COR-L47 (cell line): ENCODE measurements at places on chromosomes 2 and 18.

DNA sequence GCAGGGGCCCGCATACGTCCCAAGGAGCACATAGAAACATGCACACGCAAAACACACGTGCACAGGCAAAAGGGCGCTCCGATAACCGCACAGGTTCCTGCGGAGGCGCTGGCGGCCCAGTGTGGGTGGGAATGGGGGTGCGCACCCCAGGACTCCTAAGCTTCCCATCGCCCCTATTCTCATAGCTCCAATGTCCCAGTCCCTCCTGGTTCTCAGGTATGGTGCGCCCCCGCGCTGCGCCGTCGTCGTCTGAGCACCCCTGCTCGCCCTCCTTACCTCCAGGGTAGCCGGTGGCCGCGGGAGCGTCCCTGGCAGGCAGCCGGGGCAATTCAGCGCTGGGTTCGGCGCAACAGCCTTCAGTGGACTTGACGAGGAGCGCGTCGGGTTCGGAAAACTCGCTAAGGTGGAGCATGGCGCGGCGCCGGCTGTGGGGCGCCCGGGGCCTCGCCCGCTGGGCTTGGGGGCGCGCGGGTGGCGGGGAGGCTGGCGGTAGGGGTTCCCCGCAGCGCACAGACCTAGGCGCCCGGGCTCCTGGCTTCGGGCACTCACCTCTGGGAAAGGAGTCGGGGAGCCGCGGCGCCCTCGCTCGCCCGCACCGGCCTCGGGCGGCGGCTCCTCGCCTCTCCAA is 328 bp downstream of the EGR4 start:
- no peak for DNase-seq

DNA sequence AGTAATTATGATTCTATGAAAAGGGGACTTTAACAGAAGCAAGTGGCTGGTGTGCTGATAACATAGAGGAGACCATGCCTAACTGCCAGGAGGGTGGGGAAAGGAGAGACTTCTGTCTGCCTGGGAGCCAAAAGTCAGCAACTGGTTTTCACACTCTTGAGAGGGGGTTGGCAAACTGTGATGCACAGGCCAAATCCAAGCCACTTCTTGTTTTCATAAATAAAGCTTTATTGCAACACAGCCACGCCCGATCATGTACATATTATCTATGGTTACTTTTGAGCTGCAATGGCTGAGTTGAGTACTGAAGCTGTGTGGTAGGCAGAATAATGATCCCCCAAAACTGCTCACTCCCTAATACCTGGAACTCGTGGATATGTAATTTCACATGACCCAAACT is 208.4 kb downstream of the LNPK start:
- no peak for DNase-seq

GRCh38 chr18:452816-453215 is 47.7 kb downstream of the COLEC12 start:
- DNase-seq = no peak

DNA sequence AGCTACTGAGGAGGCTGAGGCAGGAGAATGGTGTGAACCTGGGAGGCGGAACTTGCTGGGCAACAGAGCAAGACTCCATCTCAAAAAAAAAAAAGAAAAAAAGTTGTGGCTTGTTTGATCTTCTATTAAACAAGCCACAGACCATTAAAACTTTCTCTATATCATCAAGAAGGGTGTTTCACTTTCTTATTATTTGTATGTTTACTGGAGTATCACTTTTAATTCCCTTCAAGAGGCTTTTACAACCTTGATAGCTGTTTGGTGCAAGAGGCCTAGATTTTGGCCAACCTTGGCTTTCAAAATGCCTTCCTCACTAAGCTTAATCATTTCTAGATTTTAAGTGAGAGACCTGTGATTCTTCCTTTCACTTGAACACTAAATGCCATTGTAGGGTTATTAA is 339.1 kb downstream of the TSN start:
- DNase-seq = no peak

DNA sequence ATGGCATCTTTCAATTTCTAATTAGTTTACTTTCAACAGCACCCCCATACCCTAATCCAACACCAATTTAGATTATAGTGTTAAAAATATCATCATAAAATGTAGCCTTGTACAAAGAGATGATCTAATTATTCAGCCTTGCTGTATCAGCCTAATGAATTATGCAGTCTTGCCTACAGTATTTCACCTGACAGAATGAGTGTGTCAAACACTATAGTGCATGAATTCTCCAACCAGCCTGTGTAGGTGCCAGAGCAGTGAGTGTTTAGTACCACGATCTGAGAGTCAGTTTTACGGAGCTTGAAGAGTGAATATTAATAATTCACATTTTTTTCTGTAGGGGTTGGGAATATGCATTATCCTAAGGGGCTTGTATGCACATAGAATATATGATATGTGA is 411.6 kb upstream of the SLC14A2 start:
- DNase-seq = no peak

DNA sequence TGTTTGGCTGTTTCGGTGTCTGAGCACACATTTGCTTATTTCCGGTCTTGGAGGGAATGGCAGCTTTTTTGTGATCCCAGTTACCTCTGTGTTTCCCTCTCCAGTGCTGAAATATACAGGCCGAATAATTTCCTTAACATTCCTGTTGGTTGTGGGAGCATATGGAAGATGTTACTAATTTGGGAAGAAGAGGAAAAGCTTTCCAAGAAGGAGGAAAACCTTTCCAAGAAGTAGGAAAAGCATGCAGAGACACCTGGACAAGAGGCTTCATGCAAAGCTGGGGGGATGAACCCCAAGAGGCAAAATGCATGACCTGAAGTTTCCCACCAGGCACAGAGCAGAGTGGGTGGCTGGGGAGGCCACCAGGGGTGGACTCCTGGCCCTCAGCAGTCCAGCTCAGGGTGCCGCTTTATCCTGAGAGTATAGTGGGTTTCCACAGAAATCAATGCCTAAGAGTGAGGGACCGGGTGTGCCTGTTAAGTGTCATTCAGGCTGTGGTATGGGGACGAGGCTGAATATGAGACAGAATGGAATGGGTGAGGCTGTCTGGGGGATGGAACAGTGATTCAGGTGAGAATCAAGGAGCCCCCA is 25.5 kb upstream of the GNAL start:
- DNase-seq = no peak

DNA sequence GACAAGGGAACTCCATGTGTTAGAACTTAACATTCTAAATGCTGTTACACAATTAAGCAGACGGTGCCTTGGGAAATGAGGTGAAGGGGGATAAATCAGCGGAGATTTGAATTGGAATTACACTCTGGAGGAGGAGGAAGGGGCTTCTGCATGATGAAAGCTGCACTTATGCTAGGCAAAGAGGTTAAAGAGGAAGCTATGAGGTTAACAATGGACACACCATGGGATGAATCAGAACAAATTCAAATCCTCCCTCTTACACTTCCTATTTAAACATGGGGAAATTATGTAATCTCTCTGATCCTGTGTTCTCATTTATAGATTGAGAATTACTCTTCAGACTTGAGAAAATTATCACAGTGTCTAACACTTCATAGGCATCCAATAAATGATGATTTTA is 121.5 kb upstream of the SIX2 start:
- DNase-seq = no peak

DNA sequence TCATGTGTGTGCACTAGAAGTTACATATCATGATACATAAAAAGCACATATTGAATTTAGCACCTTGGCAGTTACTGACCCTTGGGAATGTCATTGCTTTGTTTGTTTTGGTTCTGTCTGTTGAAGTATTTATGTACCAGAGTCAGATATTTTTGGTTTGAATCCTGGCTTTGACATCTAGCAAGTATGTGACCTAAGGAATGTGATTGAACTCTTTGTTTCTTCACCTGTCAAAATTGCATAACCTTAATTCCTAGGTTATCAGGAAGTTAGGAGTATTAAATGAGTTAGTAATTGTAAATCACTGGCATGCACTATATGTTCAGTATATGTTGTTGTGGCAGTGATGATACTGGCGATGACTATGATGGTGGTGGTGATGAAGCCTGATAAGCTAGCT is 1003.5 kb upstream of the NRXN1 start:
- no peak for DNase-seq

DNA sequence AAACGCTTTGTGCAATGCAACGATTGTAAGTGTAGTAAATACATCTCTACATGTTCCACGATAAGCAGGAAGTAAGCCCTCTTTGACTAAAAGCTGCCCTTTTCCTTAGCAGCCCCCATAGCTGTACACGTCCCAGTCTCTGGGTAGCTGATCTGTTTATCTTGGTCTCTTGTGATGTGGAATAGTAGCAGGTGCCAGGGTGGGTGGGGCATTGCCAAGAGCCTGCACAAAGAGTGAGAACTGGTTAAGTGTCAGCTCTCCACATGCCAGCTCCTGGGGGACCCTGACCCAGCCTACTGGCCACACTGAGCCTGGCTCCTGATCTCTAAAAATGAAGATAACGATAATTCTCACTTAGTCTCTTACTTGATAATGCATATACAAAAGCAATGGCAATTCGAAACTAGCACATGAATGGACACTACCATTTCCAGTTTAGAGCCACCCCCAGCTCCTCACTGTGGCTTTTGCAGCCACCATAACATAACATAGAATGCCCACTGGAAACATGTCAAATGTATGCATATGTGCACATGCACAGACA is 92.3 kb downstream of the MYT1L start:
- no peak for DNase-seq
